ENCODE measurements at places on chromosomes 2 and 18.

DNA sequence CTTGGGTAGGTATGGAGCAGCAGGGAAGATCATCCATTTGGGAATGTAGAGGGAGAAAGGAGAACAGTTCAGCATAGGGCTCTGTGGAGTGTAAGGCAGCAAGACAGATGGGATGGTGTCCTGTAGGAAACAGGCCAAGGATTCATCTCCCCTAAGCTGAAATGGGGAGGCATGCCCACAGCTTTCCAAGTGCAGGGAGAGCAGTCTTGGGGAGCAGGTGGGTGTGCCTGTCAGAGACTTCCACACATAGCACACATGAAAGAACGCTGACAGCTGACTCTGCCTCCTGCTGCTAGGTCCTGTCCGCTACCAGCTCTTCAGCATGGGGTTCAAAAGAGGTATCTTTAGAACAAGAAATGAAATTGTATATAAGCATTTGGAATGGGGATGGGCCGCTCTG, 9.0 kb downstream of the SETBP1 start:
- DNase-seq, result no peak

GRCh38 chr2:218508299-218508698, 59.9 kb downstream of the USP37 start:
- DNase-seq, result no peak

DNA sequence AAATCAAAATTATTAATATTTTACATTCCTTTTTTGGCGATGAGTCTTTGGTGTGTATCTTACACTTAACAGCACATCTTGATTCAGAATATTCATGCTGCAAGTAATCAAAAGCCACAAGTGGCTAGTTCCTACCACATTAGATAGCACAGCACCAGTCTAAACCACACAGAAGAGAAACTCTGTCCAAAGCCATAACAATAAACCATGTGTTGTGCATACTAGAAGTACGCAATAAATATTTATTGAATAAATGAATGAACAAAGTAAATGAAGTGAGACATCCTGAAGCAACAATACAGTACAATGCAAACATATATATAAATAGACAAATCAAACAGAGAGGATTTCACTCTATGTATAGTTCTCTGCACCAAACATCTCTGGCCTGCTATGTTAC, 287.3 kb downstream of the EXOC6B start:
- no peak for DNase-seq

GRCh38 chr2:144560251-144560650, 40.3 kb upstream of the ZEB2 start:
- DNase-seq, result no peak

DNA sequence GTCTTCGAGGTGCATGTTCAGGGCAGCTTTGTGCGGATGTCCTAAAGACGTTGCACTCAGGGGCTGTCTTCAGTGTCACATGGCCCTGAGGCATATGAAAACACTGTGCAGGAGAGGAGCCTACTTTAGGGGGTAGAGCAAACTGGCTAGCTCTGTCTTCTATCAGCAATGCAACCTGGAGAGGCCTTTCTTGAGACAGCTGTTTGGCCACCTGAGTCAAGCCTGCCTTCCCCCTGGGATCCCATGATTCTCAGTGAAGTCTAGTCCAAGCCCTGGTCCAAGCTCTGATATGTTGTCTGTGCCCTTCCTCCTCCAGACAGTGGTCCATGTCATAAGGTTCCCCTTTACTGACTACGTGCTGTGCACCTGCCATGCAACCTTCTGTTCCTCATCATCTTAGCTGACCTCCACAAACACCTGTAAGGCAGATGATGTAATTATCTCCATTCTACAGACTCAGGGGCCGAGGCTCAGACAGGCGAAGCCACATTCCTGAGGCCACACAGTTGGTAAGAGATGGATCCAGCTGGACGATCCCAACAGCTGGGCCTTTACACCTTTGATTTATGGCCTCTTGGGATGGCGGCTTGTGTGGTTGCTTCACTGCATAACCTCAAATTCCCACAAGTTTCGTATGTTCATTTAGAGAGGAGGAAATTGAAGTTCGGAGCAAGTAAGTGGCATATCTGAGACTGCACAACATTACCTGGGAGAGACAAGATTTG, 109.9 kb downstream of the COPS8 start:
- DNase-seq, result no peak

Measured in CD4-positive, alpha-beta T cell (primary cell).